Stimulated activated CD8-positive, alpha-beta memory T cell treated with anti-CD3 and anti-CD28 coated beads, Interleukin-4, amount 100 ng/mL, for 1 hour (primary cell): ENCODE measurements at places on chromosomes 2 and 18.

- DNase-seq = no peak
These were observed 51.2 kb upstream of the UGP2 start for GRCh38 chr2:63790491-63790890.

DNA sequence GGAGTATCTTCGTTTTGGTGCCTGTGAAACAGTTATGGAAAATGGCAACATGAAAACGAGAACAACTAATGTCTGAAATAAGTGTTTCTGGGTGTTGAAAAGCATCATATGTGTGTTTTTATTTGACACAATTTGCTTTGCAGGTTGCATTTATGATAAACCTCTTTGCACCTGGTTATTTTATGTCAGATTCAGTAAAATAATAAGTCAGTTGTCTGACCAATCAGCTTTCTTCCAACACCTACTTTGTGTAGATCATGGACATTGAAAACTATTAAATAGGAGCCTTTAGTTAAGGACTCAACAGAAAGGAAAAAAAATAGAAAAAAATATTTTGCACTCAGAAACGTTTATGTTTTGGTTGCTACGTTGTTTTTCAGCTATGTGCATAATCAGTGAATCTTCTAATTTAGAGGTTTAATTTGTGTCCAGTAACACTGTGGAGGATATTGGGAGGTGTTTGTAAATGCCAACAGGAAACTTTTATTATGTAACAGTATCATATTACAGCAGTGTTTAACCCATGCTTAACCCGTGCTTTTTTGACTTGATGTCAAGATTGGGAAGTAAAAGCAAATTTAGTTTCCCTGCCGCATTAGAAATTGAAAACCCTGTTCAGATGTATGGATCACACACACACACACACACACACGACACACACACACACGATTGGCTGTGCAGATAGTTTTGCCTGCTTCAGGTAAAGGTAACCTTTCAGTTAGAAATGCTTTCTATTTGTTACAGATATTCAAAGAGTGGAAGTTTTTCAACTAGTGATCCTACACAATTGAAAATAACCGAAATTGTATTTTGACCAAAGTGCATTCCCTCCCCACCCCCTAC, 2.6 kb downstream of the PKP4 start:
- DNase-seq = no peak

DNA sequence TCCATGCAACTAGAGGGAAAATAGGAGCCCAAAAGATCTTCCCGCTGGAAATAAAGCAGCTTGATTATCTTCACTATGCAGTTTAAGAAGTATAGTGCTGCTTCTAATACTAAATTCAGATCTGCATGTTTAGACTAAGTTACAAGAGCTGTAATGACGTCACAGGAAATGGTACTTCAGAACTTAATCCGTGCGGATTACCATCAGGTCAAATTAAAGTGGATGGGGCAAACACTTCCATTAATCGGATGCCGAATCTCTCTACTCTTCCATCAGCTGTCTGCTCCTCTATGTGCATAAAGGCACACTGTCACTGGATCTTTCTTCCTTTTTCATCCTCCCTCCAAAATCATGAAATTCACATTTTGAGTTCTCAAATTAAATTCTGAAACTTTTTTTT, 52.6 kb downstream of the TRAPPC12 start:
- no peak for DNase-seq

- DNase-seq = no peak
These were observed 106.4 kb upstream of the CCDC85A start for GRCh38 chr2:56077359-56077915.

DNA sequence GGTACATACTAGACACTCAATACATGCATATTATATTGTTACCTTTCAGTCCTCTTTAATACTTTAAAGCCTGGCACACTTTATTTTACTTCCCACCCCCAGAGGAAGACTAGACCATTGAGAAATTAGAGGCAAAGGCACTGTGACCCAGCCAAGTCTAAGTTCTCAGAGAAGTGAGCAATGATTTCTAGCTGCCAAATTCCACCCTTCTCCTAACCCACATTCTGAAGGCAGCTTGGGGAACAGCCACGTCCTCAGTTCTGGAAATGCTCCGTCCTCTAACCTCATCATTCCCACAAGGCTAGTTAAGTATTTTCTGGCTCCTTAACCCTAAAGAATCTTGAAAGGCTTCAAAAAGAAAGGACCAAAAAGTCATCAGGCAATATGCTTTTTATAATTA, 86.6 kb downstream of the COL5A2 start:
- no peak for DNase-seq

DNA sequence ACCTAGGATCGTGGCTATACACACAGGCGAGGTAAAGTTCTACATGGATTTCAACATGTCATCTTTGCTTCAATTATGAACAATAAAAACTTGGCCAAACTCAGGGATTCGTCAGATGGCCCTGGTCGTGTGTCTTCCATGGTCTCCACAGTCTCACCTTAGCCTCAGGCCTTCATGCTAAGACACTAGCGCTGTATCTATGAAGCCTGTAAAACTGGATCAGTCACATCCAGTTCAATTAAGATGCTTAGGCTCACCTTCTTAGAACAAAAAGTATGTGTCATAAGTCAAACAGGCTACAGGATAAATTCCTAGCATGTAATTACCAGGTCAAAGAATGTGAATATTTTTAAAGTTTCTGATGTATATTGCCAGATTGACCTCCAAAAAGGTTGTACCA, 113.7 kb upstream of the NRP2 start:
- DNase-seq = no peak

DNA sequence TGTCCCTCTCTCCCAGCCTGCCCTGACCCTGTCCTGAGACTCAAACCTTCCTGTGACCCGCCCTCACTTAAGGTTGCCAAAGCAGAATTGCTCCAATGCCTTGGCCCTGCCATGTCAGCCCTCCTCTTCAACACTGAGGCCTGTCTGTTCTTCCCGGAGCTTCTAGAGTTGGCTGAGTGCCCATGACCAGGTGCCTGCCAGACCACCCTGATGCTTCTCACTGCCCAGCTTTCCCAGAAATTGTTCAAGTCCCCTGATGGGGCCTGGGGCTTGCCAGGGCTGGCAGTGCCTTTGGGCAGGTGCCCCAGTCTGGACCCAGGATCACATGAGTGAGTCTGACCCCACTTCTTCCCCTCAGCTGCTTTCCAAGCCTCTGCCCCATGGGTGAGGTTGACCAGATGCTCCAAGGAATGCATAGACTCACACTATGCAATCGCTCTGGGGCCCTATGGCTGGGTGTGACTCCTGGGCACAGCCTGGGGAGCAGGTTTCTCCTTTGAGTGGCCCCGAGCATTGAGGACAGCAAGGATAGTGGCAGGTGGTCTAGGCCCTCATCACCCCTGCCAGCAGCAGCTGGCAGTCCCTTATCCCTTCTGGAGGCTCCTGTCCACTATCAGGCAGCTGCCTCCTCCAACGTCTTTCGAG, 3.1 kb upstream of the INPP5D start:
- DNase-seq = no peak

GRCh38 chr2:61005736-61006135, 11.8 kb upstream of the PEX13 start:
- DNase-seq = no peak

- DNase-seq = no peak
These were observed 49.0 kb downstream of the FBXO36 start for GRCh38 chr2:229971298-229971790.

DNA sequence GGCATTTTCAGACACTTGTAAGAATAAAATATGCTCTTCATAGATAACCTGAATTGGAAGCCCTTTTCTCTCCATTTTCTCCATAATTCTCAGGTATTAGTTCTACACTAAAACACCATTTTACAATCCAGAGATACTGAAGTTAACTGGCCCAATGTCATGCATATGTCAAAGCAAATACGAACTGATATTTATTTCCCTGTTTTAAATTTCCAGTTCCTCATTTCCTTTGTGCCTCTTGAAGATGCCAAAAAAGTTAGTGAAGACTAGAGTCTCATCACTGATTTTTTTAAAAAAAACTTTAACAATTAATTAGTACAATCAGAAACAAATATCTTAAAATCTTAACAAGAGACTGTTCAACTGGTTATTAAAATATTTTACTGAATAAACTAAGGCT, 52.8 kb upstream of the ITGB6 start:
- DNase-seq = no peak

DNA sequence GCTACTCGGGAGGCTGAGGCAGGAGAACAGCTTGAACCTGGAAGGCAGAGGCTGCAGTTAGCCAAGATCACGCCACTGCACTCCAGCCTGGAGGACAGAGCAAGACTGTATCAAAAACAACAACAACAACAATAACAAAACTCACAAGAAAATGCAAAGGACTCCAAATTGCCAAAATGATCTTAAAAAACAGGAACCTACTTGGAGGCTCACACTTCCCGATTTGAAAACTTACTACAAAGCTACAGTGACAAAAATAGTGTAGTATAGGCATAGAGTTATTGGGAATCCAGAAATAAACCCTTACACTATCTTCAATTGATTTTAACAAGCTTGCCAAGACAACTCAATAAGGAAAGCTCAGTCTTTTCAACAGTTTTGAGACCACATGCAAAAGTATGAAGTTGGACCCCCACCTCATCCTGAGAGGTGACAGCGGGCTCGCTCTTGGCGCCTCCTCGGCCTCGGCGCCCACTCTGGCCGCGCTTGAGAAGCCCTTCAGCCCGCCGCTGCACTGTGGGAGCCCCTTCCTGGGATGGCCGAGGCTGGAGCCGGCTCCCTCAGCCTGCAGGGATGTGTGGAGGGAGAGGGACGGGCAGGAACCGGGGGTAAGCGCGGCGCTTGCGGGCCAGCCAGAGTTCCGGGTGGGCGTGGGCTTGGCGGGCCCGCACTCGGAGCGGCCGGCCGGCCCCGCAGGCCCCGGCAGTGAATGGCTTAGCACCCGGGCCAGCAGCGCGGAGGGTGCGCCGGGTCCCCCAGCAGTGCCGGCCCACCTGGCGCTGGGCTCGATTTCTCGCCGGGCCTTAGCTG, 18.3 kb upstream of the ACVR2A start:
- no peak for DNase-seq
